OCI-LY7 (cell line): ENCODE measurements at places on chromosomes 4 and X.
A peak's percentile ranks its signal among the peaks of the same experiment; 100 is the strongest.

DNA sequence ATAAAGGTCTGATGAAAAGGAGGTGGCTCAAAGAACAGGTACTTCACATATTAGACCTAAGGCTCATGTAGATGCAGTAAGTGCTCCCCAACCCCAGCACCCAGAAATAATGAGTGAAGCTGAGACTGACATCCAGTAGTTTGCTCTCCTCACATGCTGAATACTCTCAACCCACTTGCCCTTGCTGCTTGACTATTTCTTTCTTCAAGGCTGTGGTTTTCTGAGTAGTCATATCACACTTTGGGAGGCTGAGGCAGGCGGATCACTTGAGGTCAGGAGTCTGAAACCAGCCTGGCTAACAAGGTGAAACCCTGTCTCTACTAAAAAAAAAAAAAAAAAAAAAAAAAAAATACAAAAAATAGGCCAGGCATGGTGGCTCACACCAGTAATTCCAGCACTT, 51.5 kb upstream of the PRPS1 start:
- no peak for DNase-seq

GRCh38 chr4:42927946-42928345, 35.4 kb downstream of the GRXCR1 start:
- no peak for DNase-seq

DNA sequence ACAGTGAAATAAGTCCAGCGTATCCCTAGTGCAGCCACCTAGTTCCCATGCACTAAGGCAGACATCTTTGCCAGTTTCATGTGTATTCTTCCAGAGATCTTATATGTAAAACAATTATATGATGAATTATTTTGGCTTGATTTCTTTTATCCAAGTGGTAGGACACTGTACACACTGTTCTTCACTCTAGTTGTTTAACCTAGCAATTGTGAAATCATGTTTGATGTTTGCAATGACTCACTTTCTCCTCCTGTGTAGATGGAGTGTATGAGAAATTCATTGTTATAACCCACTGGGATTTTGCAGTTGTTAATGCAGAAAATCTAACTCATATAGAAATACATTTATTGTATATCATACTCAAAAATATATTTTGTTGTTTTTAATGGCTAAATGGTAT, 17.5 kb upstream of the TBC1D1 start:
- no peak for DNase-seq

DNA sequence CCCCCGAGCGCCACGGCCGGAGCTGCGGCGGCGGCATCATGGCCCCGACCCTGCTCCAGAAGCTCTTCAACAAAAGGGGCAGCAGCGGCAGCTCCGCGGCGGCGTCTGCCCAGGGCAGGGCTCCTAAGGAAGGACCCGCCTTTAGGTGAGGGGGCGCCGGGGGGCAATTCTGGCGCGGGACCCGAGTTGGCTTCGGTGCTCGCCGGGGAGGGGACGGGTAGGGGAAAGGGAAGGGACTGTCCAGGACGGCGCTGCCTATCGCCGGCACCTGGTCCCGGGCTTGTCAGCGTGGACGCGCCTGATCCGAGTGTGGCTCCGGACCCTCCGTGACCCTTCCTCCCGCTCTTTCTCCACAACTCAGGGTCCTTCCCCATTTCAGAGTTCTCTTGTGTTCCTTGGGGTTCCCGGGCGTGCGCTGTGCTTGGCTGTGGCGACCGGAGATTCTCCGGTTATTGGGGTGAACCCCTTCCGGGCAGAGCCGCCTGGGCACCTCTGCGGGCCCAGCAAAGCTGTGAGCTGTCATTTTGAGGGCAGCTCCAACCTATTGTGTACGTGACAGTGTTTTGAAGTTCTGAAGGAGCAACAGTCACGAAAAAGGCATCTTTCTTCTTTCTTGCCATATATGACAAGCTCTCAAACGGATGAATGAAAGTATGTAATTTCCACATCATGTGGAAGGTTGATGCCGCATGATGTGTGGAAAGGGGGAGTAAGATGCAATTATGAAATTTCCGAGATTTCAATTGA, 522 bp downstream of the FNIP2 start:
- no peak for DNase-seq

- DNase-seq = no peak
Observed at GRCh38 chrX:41779941-41780340, 56.0 kb downstream of the GPR82 start.

- no peak for DNase-seq
Observed at GRCh38 chr4:40337051-40337450, 1.9 kb downstream of the CHRNA9 start.

GRCh38 chr4:56698329-56698728, 17.2 kb upstream of the HOPX start:
- no peak for DNase-seq

DNA sequence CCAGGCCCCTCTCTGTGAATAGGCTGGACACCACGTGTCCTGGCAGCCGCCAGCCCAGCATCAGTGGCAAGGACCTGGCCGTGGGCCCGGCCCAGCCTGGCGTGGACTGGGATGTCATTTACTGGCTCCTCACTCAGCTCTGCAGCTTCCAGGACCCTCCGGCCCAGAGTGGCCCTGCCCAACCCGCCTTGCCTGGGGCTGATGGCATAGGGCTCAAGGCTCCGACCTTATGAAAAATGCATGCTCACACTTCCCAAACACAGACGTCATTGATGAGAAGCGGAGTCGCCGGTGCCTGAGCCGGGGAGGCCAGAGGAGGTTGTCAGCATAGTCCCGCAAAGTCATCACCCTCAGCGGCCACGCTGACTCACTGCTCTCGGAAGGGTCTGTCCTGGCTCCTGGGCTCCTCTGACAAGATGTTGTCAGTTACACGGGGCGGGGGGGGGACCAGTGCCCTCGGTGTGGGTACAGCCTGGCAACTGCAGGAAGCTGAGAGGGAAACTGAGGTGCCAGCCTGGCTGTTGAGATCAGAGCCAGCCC, 14.3 kb downstream of the CFAP99 start:
- DNase-seq = no peak

- peak; percentile 65 for DNase-seq
Observed at GRCh38 chr4:186942758-186943377, 219.2 kb upstream of the FAT1 start.

GRCh38 chr4:183376381-183376780, 54.2 kb upstream of the CLDN24 start:
- no peak for DNase-seq

- no peak for DNase-seq
Observed at GRCh38 chr4:44704673-44705072, 21.7 kb downstream of the GNPDA2 start.

GRCh38 chr4:123649645-123650391, 253.2 kb downstream of the SPRY1 start:
- no peak for DNase-seq

GRCh38 chrX:69126642-69127041, 38.6 kb downstream of the PJA1 start:
- DNase-seq = no peak

GRCh38 chrX:97026406-97026805, 142.7 kb downstream of the RPA4 start:
- peak; percentile 4 for DNase-seq

- no peak for DNase-seq
Observed at GRCh38 chrX:77440330-77440729, 6.9 kb upstream of the FGF16 start.

GRCh38 chr4:138512756-138513155, 270.6 kb upstream of the SLC7A11 start:
- DNase-seq = no peak

- no peak for DNase-seq
Observed at GRCh38 chr4:25088093-25088952, 57.6 kb upstream of the LGI2 start.

DNA sequence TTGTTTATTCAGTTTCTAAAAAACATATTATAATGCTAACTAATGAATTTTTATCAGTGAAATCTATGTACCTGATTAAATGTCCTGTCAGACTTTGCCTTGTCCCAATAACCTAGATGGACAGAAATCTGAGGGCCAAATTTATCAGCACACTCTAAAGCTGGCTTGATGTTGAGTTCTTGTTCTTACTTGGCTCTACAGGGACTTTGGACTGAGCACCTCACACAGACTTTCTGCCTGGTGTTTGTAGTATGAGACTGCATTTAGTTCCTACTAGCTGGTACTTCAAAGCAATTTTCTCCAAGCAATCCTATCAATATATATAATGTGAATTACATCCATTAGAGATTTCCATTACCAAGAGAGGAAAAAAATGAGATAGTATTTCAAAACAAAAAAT, 37.8 kb downstream of the INTS12 start:
- DNase-seq = no peak

DNA sequence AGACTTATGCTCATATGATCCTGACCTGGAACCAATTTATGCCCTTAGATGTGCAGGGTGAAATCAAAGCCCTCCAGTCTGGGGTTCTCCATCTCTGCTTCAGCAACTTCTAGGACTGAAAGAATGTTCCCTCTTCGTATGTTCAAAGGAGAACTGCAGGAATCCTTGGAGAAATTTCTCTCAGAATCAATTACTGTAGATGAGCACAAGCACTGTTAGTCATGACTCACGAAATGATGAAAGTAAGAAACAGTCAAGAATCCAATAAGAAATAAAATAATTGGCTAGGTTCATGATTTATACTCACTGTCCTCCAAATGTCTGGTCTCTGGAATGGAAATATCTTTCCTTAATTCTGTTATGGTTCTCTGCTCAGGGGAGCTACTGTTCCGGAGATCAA, 348.2 kb downstream of the PDGFC start:
- DNase-seq = no peak

DNA sequence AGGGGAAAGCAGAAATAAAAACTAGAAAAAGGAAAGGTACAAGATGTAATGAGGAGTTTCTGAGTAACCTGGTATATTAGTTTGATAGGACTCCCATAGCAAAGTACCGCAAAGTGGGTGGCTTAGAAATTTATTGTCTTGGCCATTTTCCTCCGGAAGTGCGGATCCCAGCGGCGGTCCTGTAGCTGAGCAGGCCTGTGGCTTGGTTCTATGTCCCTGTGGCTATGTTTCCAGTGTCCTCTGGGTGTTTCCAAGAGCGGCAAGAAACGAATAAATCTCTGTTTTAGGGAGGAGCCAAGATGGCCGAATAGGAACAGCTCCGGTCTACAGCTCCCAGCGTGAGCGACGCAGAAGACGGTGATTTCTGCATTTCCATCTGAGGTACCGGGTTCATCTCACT, 44.0 kb upstream of the LDB2 start:
- DNase-seq = no peak

DNA sequence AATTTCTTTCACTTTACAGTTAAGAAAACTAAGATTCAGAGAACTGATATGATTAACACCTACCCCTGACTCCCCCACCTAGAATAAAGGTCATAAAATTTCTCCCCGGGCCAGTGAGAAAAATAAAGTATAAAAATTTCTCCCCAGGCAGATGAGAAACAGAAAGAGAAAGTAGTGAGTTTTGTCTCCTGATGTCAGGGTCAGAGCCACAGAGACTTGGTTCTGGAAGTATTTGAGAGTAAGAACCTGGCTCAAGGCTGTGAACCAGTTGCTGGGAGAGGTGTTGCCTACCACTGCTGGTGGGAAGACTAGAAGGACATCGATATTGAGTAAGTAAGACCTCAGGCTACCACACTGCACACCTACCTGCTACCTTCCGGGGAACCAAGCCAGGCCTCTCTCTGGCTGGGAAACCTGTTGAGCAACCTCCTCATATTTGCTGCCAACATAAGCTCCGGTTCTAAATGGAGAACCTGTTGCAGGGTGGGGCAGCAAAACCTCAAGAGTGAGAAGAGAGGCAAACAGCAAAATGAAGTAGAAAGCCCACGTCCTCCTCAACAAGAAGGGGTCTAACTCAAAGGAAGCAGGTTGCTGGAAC, 104.2 kb upstream of the PUDP start:
- no peak for DNase-seq

DNA sequence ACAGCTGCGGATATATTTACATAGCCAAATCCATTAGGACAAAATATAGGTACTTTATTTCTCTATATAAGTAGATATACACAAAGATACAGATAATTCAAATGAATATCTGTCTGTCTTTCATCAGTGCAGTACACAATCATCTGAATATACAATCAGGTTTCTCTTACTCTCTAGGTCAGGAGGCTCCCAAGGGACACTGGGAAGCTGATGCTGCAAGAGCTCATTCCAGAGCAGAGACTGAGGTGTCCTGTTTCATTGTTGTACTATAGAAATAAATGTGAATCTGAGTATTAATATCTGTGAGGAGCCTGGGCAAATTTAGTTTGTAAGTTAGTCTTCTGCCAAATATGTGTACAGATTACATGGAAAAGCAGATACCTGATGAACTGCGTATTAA, 4.2 kb downstream of the TLL1 start:
- DNase-seq = no peak
